ENCODE measurements at places on chromosomes 1 and 21. TPM values are rescaled to one million over a fixed set of nuclear protein-coding genes. Genes with fewer than 3 reads are reported as not detected.

The HES4 gene
- 8.4 TPM for total RNA-seq

The NPR1 gene
- total RNA-seq, result not detected

The NBPF4 gene
- total RNA-seq, result not detected

The CLEC20A gene
- not detected for total RNA-seq

The ALX3 gene
- not detected for total RNA-seq

The TDRD5 gene
- 0.05 TPM for total RNA-seq

The KIF17 gene
- total RNA-seq, result not detected

The CLCA4 gene
- total RNA-seq, result not detected

DNA sequence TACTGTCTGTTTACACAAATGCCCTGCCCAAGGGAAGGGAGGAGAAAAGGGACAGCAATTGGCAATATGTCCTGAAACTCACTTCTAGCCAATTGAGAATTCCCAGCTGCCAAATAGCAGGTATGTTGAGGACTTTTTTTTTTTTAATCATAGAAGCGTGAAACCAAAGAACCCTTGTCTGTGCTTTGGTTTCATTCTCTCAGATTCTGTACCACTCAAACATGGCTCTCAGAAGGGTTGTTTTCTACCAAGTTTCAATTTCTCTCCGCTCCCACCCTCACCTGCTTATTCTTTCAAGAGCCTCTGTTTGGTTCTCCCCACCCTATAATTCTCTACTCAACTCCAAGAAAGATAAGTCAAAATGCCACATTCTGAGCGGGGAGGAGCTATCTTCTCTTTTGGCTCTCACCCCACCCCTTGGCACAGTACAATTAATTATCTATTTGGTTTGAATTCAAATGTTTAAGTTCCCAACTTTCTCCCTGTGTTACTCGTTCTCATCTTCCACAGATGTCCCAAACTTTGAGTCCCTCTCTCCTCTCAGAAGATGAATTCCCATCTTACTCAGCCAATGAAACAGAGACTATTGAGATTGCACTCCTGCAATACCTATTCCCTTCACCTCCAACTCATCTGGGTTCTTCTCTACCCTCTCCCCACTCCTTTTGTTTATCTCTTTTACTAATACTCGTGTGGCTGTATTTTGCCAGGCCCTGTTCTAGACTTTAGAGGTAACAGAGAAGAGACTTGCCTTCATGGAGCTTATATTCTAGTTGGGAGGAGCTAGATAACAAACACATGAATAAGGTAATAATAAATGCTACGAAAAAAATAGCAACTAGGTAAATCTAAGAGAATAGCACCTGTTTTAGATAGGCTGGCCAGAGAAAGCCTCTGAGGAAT is 3.9 kb upstream of the TP53BP2 start:
- DNase-seq, result no peak

DNA sequence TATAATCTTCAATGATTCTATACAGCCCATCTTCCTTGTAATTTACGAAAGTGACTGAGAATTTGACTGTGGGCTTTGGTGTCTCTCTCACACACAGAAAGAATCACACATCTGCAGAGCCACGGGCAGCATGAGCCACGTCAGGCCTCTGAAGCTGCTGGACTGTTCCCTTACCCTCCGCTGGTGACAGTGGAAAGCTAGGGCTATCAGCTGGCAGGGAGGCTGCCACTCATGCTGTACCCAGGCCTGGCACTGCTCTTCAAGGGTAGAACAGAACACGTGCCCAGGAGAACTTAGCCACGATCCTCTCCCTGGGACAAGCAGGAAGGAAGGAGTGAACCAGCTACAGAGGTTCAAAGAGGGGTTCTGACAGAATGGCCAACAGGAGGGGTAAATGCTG is 90.7 kb downstream of the JAK1 start:
- no peak for DNase-seq

- DNase-seq, result no peak
Measured at GRCh38 chr1:195766709-195767108, 841.5 kb downstream of the KCNT2 start.

DNA sequence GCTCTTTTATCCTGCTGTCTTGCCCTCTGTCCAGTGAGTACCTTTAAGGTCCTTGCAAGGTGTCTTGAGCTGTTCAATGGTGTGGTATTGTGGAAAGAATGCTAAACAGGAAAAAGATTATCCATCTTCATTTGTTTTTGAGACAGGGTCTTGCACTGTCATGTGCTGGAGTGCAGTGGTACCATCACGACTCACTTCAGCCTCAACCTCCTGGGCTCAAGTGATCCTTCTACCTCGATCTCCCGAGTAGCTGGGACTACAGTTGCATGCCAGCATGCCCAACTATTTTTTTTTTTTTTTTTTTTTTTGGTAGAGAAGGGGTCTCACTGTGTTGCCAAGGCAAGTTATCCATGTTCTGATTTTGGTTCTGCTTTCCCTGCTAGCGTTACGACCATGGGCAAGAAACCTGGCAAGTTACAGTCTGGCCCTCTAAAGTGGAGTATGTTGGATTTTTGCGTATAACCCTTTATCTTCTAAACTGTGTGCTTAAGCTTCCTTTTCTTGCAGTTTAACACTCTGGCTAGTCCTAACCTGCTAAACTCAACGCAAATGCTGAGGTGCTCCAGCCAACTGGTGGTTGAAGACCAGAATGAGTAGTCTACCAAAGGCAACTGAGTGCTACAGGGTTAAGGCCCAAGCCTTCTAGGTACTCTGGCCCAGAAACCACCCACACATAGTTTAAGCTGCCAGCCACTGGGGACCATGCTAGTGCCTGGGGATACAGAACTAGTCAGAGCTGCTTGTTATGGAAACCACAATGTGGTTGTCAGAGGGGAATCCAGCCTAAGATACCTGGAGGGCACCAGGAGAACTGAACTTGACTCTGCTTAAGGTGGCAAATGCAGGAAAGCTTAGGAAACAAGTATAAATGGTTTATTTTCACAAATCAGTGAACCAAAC is 7.9 kb downstream of the RPL11 start:
- DNase-seq, result peak; percentile 15

GRCh38 chr1:224266105-224266914 is 63.7 kb downstream of the NVL start:
- peak; percentile 26 for DNase-seq

DNA sequence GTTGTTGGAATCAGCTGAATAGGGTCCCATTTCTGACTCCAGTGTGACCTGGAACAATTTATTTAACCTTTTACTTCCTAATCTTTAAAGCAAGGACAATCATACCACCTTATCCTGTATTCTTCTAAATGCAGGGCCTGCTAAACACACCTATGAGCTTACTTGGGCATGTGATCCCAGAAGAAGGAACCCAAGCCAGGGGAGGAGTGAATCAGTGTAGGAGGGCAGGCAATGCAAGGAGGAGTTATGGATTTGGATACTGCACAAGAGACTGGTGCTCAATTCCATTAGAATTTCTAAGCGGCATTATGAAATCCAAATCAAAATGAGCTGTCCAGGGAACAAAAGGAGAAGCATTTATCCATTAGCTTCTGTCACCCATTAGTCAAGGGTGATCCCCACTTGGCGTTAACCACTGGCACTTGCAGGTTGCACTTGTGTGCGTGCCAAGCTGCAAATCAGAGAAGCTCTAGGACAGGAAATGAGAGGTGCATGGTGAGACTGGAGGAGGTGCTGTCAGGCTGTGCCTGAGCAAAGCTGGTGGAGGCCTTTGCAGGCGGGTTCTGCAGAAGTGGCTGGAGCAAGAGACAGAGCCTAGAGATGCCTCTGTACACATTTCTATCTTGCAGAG is 297.2 kb upstream of the PLXNA2 start:
- no peak for DNase-seq

GRCh38 chr21:39088031-39088370 is 95.2 kb downstream of the PSMG1 start:
- DNase-seq, result peak; percentile 10

DNA sequence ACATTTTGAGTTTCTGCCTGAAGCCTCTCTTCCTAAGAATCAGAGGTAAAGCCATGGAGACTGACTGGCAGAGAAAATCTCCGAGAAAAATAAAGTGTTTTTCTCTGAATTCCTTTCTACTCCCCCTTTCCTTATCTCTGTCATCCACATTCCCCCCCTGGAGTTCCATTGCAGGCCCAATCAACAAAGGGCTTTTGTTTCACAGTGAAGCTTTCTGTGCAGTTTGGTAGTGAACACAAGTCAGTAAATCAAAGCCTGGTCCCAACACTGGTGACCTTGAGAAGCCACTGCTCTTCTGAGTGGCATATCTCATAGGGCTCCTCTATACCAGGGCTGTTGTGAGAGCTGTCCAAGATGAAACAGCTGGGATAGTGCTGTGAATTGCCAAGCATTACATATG is 228.4 kb downstream of the SEC16B start:
- no peak for DNase-seq

- peak; percentile 22 for DNase-seq
Measured at GRCh38 chr21:30605968-30606367, 5.1 kb downstream of the KRTAP22-1 start.

DNA sequence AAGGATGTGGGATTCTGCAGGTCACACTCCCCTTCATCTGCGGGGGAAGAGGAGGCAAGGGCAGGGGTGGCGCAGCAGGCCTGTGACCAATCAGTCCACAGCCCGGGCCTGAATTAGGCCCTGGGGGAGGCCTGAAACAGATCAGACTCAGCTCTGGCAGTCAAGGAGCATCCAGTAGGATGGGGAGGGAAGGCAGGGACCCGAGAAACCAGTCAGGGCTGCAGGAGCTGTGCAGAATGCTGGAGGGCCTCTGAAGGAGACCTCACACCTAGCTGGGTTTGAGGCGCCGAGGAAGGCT is 12.7 kb downstream of the TNNT2 start:
- DNase-seq, result no peak

DNA sequence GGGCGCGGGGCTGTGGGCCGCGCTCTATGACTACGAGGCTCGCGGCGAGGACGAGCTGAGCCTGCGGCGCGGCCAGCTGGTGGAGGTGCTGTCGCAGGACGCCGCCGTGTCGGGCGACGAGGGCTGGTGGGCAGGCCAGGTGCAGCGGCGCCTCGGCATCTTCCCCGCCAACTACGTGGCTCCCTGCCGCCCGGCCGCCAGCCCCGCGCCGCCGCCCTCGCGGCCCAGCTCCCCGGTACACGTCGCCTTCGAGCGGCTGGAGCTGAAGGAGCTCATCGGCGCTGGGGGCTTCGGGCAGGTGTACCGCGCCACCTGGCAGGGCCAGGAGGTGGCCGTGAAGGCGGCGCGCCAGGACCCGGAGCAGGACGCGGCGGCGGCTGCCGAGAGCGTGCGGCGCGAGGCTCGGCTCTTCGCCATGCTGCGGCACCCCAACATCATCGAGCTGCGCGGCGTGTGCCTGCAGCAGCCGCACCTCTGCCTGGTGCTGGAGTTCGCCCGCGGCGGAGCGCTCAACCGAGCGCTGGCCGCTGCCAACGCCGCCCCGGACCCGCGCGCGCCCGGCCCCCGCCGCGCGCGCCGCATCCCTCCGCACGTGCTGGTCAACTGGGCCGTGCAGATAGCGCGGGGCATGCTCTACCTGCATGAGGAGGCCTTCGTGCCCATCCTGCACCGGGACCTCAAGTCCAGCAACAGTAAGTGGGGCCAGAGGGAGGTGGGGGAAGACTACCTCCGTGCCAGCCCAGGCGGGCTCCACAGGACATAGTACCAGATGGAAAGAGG is 808 bp downstream of the MAP3K21 start:
- no peak for DNase-seq

DNA sequence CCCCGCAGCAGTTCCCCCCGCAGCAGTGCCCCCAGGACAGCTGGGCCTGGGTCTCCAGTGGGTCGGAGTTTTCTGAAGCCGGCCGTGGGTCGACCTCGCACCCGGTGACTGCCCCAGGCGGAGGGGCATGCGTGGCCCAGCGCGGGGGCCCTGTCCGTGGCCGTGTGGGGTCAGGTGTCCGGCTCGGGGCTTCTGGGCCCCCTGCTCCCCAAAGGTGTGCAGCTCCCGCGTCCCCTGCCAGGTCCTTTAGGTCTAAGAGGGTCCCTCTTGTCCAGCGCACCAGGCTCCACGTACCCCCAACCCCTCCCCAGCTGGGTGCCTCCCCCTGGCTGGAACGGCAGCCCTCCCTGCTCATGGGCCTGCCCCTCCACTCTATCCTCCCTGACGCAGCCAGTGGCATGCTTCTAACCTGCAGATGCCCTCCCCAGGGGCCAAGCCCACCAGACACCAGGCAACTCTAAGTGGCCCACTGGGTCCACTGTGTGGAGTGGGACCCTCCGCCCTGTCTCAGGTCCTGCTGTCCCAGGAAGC is 5.9 kb upstream of the HES4 start:
- no peak for DNase-seq

DNA sequence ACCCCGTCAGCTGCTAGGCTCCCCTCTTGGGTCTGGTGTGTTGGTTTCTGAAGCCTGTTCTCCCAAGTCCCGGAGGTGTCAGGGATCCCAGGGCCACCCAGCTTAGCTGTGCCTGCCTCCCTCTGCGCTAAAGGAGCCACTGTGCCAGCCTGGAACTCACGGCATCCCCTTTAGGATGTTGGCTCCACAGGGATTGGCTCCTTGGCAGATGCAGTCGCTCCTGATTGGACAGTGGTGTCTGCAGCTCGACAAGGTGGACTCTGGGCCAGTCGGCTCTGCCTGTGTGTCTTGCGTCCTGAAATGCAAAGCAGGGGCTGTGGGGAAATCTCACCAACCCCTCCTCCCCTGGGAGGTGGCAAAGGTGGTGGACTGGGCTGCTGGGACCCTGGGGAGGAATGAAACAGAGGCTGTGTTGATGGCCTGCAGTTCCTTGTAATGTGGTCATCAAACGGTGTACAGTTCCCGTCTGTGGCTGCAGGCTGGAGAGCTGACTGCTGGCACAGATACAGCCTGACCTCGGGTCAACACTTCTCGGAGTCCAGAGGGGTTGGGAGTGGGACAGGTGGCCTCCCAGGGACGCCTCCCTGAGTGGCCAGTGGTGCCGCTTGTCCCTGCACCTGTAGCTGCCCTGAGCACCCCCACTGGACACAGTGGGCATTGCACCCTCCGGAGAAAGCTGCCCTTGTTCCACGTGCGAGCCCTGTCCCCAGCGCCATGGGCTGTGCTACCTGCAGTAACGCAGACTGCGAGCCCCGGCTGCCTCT is 11.5 kb upstream of the KCNAB2 start:
- peak; percentile 41 for DNase-seq

DNA sequence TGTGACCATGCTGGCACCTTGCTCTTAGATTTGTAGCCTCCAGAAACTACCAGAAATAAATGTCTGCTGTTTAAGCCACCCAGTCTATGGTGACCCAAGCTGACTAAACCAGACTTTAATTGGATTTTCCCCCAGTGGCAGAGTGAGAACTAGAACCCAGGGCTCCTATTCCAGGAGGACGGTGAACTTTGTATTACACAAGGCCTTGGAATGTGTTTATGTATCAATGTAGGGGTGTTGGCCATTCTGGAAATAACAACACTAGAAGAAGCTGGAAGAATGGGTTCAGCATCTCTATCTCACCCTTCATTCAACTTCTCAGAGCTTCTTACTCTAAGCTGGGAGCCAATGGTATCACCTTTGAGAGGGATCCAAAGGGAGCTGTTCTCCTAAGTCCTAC is 37.0 kb downstream of the ARHGEF11 start:
- no peak for DNase-seq

DNA sequence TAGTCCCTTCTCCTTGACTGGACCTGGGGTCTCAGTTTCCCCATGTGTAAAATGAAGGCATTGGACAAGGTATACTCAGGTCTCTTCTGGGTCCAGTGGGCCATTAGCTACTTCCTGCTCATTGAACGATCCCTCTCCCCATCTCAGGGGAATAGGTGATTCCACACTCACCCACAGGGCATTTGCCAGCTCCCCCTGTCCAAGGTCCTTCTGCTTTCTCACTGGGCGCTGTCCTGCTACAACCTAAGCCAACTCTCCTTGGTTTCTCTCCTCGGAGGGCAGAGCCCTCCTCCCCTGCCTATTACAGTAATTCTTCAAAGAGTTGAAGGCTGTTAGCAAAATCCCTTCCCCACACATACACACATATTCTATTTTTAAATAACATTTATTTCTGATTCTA is 16.6 kb downstream of the DISP3 start:
- no peak for DNase-seq

- DNase-seq, result no peak
Measured at GRCh38 chr1:244160455-244161235, 109.6 kb downstream of the ZBTB18 start.
